ENCODE measurements at places on chromosomes 7 and 10.

DNA sequence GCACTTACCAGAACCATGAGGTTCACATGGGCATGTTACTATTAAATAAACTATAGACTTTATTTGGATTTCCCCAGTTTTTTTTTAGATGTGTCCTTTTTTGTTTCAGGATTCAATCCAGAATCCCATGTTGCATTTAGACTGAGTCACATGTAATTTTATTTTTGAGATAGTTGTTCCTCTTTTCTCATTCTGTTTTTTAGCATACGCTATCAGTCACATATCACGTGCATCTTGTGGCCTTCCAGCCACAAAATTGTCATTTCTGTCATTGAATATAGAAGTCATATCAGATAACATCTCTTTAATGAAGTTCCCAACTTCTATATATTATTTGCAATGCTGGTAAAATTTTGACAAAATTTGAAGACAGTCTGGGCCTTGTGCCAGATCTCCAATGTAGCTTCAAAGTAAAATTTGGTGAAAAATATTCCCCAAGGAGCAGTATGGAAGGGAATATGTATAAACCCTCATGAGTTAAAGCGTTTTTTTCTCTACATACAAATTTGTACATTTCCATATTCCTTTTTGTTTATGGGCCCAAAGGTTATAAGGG is 132.3 kb upstream of the MKI67 start:
- DNase-seq: no peak

DNA sequence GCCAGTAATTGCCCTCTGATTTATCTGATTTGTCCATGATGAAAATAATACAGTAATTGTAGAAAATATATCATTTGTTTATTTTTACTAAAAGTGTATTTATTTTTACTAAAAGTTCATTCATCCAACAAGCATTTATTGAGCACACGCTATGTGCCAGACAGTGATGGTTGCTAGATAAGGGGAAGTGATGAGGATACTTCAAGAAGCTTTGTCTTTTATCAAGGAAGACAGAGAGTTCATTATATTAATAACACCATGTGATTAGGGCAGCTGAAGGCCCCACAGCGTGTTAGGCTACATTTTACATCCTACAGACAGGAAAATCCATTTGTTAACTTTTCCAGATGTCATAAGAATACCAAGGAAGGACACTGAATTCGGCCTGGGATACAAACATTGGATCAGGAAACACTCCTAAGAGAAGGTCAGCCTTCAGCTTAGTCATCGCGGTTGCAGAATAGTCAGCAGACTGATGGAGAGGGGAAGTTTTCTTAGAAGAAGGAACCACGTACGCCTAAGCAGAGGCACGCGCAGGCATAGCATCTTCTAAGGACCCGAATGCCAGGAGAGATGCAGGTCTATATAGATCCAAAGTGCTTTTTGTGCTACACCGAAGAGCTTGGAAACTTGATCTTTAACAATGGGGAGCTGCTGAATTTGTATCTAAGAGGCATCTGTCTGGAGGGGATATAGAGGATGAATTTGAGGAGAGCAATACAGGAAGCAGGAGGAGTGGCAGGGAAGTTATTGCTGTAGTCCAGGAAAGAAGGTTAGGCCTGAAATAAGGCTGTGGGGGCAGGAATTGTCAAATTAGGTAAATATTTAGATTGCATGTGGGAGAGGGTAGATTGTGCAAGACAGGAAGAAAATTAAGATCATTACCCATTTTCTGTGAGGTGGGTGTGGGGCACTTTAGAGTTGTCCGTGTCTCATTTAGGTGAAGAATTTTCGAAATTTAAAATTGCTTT is 85.7 kb downstream of the LRGUK start:
- no peak for DNase-seq

GRCh38 chr10:43111921-43112607 is 26.2 kb upstream of the CSGALNACT2 start:
- no peak for DNase-seq

GRCh38 chr10:10017716-10018115 is 1000.0 kb upstream of the CELF2 start:
- DNase-seq: no peak

DNA sequence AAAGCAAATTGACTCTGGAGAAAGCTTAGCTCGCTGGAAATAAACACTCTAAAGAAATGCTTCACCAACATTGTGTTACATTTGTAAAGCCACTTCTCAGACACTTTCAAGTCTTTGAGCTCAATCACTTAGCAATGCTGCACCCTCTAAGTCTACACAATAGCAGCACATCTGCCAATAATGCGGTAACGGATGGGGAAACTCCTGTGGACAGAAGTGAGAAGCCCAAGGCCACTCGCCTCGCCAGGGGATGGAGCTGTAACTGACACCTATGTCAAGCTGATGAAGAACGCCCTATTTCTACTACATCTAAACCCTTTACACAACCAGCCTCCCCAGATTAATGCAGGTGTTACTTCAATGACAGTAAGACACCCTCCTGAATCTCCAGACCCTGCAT is 167.7 kb downstream of the SFMBT2 start:
- DNase-seq: no peak

GRCh38 chr7:67661-68395 is 124.5 kb upstream of the FAM20C start:
- DNase-seq: no peak

GRCh38 chr10:60524541-60524940 is 134.9 kb upstream of the ANK3 start:
- no peak for DNase-seq

GRCh38 chr7:121167971-121168370 is 160.8 kb upstream of the WNT16 start:
- no peak for DNase-seq

DNA sequence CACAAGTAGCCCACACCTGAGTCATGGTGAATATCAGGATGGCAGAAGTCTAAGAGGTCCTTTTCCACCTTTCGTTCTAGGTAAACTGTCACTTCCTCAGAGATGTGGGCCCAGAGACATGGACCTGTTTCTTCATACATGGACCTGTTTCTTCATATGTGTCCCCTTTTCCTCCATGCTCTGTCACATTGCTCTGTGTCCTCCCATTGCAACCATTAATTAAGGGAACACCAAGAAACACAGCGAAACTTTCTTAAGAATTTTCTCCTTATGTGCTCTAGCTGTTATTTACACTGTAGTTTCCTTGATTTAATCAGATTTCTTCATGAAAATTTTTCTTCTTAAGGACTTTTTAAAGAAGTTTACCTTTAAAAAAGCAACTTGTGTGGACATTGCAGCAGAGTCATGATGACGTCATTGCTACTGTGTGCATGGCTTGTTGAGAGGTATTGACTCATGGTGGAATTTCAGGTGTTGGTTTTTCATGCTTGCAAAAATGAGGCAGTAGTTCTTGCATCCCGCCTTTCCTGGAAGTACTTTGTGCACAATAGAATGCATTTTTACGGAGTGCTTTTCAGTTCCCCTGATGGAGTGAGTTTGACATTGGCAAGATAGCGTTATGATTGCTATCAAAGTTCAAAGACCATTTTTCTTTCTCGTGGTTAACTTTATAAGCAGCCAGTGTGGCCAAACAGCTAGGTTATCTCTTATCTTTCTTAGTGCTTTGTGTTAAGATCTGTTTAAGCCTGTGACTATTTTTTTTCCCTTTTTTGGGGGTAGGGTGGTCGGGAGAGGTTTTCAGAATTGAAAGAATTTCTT is 37.7 kb downstream of the CFAP58 start:
- DNase-seq: no peak

DNA sequence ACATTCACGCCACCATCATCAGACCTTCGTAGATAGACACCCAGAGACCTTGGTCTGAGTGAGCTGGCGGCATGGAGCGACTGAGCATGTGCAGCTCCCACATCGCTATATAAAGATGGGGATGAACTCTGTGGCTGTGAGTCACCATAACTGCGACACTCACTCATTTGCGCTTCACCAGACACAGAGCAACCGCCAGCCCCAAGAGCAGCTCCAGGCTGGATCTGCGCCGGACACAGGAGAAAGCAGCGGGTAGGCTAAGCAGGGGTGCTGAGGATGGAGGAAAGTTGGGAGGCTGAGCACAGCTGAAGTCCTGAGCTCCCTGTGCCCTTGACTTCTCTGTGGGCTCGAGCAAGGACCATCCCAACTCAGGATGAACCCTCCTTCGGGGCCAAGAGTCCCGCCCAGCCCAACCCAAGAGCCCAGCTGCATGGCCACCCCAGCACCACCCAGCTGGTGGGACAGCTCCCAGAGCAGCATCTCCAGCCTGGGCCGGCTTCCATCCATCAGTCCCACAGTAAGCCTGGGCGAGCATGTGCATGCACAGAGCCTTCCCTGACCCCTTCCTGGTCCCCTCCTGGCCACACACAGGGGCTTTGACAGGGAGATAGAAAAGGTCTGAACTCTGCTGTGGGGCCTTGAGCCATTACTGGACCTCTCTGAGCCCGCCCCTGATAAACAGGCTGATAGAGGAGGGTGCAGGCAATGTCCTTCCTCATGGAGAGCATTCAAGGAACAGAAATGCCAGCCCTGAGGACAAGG is at the start of gene OPN4:
Gene OPN4, plus strand, starts transcription at position 137 of the 762 bp plus-strand sequence. Its CDS starts 237 bp downstream, at position 374.
- DNase-seq: no peak

- DNase-seq: no peak
Observed at GRCh38 chr10:52446391-52446790, 132.3 kb downstream of the DKK1 start.

- no peak for DNase-seq
Observed at GRCh38 chr7:3722396-3722922, 421.4 kb downstream of the SDK1 start.

GRCh38 chr7:124432009-124432578 is 333.5 kb downstream of the GPR37 start:
- DNase-seq: no peak

DNA sequence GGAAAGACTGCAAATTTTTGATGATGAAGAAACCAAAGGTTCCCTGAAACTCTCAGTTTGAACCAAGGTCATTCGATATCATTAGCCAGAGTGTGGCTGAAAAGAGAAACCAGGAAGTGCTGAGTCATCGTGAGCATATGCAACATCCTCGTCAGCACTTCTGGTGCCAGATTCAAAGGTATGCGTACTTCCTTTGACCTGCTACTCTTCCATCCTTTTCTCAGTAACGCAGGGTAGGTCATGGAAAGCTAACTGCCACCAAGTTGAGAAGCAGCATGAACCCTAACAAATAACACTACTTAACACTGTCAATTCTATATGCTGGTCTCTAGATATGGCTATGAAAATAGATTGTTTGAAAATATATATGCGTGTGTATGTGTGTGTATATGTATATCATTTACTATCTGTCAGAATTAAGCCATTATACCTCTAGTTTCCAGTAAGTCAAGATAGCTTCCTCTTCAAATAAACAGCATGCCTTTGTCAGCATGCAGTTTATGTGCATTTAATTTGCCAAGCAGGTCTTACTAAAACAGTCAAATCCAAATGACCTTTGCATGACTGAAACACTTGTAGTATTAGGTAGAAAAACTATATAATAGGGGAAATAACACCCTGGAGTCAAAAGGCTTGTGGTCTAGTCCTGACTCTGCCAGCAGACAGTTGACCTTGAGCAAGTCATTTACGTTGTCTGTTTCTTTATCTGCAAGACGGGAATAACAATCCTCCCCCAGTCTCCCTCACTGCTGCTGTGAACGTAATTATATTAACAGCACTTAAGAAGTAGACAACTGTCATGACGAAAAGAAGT is 26.4 kb downstream of the CDK6 start:
- no peak for DNase-seq

GRCh38 chr10:69866688-69867461 is 65.2 kb downstream of the COL13A1 start:
- DNase-seq: no peak

DNA sequence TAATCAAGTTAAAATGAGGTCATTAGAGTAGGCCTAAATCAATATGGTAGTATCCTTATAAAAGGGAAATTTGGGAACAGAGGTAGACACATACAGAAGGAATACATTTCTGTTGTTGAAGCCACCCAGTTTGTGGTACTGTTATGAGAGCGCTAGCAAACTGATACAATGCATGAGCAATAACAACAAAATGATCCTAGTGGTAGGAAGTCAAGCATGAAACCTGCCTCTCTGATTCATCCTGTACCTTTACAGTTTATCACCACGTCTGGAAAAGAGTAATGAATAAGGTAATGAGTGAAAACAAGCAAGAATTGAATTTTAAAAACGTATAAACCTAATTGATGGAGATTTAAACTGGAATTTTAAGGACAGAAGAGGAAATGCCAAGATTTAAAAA is 217.2 kb downstream of the PCLO start:
- no peak for DNase-seq

GRCh38 chr10:24751716-24752115 is 28.0 kb upstream of the ARHGAP21 start:
- no peak for DNase-seq

DNA sequence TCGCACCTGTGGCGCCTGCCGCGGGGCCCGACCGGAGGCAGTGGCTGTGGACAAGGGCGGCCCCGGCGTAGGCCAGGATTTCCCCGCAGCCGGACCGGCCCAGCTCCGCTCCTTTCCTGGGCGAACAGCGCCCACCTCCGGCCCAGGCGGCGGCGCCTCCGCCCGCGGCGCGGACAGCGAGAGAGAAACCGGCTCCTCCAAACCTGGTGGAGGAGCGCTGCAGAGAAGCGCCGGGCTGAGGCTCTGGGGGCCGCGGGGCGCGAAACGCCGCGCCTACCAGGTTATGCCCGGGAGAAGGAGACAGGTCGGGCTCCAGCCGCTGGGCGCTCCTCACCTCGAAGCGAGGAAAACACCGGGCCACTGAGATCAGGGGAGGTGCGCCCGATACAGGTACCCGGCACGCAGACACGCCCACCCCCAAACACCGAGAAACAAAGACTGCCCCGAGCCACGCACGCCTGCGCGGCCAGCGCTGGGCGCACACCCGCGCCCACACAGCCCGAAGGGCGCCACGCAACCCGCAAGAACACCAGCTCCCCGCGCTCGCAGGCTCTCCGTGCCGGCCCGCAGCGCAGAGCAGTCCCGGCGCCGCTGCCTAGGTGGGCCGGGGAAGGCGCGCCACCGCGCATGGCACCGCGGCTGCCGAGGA is 3.3 kb downstream of the GRID1 start:
- DNase-seq: no peak

GRCh38 chr7:8119262-8119661 is 142.7 kb downstream of the ICA1 start:
- DNase-seq: no peak

DNA sequence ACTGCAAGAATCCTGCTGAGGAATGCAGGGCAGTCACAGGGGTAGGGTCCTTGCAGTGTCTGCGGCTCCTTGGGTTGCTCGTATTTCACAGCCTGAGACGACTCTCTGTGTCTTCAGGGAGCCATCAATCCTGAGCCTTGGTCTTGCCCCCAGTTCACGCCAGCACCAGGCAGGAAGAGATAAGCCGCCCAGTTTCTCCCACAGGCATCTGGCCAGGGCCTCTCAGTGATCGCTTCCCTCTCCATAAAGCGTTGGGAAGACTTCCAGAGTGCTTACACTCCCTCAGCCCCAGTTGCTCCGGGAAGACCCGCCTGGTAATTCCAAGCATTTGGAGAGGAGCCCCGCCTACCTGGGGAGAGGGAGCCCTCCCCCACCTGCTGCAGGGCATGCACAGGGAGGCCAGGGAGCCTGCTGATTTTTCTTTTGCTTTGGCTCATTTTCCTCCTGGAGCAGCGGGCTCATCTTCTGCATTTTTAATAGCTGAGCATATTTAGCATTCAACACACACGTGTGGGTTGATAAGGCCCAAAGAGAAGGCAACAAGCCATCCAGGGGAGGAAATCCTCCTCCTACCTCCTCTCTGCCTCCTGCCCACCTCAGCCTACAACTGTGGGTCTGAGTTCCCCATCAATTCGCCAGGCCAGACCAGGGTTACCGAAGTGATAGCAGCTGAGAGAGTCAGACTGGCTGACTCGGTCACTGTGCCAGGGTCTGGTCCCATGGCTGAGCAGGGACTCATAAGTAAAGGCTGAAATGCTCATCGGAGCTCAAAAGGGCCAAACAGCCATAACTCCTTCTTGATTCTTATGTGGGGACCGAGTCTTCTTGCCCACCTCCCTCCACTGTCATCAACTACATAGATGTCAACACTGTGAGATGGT is 74.4 kb upstream of the EFCAB10 start:
- no peak for DNase-seq
